Stimulated activated CD8-positive, alpha-beta memory T cell treated with anti-CD3 and anti-CD28 coated beads, Interleukin-7, amount 100 ng/mL, for 4 hours (primary cell): ENCODE measurements at places on chromosomes 6 and 20.

DNA sequence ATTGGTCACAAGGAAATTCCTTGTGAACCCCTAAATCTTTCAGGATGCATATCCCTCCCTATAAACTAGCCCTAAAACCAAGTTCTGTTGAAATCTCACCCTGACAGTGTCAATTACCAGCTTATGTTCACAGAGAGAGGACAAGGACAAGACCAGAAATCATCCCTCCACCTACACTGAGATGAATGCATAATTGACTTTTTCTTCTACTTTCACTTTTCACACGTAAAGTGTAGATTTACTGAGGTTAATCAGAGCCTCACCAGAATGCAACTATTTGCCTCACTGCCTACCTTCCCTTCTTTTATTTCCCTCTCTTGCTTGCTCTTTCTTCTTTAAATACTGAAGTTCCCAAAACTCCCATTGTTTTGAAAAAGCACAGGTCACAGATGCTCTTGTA lies 15.3 kb upstream of the NKAIN2 start:
- no peak for DNase-seq

DNA sequence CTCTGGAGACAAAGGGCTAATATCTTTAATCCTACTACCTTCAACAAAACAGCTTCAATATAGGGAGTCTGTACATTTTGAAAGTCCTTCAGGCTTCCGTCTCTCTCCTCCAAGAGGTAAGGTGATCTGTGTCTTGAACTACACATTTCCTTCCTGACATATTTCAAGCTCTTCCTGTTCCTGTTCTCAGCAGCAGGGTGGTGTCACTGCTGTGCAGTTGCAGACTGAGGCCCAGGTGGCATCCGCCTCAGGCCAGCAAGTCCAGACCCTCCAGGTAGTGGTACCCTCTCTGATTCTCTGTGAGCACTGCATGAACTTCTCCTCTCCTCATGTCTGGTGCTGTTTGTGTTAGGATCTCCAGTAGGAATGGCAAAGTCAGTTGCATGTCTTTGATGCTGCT lies 7.8 kb downstream of the NFYA start:
- DNase-seq, result no peak

GRCh38 chr6:4336778-4337442 lies 201.5 kb upstream of the ECI2 start:
- DNase-seq, result no peak

GRCh38 chr6:45326698-45327417 lies 1.3 kb upstream of the RUNX2 start:
- DNase-seq, result no peak

- DNase-seq, result no peak
Measured at GRCh38 chr20:47773371-47773786, 11.9 kb downstream of the SULF2 start.

GRCh38 chr20:53032046-53032445 lies 59.9 kb downstream of the TSHZ2 start:
- no peak for DNase-seq

- DNase-seq, result no peak
Measured at GRCh38 chr20:18284805-18285533, 3.4 kb upstream of the ZNF133 start.

DNA sequence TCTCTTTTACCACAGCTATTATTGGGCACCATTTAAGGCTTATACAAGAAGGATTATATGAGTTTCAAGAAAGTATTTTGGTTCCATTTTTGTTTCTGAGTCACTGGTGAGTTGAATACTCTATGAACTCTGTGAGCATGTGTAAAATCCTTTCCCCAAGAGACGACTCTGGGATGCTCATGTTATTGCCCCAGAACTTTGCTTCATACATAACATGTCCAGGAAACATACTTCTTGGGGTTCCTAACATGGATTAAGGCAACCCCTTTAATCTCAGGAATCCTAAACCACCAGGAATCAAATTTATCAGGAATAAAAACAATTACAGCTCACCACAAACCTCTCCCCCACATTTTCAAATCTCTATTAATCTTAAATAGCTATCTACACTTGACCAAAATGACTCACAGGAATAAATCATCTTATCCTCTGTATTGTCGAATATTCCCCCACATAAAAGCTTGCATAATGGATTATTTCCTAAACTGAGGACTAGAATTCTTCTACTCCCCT lies 117.5 kb upstream of the COL21A1 start:
- DNase-seq, result no peak

DNA sequence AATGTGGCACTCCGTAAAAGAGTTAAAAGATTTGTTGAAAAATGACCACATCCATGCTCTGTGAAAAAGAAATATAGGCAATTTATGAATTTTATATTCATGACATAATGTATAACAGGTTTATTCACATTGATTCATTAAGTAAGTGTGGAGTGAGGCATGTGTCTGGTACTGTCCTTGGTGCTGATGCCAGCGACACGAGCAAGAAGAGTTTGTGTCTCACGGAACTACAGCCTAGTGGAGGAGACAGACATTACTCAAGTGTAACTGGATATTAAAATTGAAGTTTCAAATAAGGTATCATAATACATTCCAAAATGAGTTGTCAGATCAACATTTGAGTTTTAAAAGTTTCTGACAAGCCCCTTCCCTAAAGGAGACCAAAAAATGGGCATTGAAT lies 158.2 kb upstream of the PRND start:
- DNase-seq, result no peak

DNA sequence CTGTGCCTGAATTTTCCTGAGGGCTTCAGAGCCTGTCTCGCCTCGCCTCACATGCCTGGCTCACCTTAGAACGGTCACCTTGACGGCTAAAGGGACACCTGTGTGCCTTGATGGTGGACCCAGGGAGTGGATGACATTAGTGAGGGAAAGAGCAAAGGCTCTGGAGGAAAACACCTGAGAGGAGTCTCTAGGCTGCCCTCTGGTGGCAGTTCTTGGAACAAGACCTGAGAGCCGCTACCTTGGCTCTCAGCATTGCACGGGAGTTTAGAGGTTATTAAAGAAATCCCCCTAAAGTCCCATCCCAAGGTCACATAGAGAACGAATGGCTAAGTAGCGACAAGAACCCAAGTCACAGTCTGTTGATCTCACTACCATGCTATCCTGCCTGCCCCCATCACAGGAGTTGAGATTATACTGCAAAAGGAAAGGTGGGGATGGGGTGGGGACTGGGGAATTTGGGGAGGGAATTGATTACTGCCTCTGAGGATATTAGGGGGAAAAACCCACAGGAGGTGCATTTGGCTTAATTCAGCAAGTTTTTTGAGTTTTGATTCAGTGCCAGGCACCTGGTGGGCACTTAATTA lies 7.9 kb upstream of the CDSN start:
- DNase-seq, result peak; percentile 30

DNA sequence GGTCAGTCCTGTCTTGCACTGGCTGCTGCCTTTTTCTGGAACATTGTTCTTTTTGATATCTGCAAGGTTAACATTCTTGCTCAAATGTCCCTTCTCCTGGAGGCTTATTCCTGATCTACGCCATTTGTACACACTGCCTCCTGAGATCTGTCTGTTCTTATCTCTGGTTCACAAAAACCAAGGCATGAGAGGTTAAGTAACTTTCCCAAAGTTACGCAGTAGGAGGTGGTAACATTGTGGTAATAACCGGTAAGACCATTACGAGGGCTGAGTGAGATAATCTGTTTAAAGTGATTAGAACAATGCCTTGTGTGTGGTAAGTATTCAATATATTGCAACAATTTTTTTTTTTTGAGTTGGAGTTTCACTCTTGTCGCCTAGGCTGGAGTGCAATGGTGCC lies 132.1 kb downstream of the FNDC1 start:
- DNase-seq, result no peak

DNA sequence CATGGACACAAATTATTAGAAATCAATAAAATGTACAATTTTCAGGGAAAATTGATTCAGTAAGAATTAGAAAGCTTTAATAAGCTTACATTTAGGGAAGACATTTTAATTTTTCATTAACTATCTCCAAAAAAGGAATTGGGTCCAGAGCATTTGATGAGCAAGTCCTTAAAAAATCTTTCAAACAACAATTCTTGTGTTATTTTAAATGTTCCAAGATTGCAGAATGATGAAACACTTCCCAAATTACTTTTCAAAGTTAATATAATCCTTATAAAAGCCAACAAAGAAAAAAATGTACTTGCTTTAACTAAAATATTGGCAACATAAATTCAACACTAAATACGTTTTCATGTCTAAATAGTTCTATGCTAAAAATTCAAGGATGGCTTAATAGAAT lies 102.0 kb downstream of the ADAT2 start:
- DNase-seq, result no peak

- no peak for DNase-seq
Measured at GRCh38 chr6:149218471-149218870, 99.0 kb upstream of the TAB2 start.

GRCh38 chr6:80234401-80234800 lies 127.9 kb downstream of the BCKDHB start:
- DNase-seq, result no peak

DNA sequence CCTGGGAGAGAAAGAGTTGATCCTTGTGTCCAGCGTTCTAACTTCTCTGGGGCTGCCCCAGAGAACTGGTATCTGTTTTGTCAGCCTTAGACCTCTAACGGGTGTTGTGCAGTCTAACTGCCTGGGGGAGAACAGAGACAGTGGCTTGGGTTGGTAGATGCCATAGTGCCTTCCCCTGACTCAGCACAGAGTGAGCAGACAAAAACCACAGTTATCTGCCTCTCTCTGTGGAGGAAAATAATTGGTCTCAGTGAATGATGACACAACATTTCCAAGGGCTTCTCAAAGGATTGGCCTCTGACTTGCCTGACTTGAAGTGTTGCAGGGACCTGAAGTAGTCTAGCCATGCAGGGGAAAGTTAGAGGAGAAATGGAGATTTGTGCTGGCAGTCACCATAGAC lies 226.2 kb upstream of the MAN1A1 start:
- no peak for DNase-seq

GRCh38 chr6:27755768-27756167 lies 156.4 kb downstream of the OR2B2 start:
- no peak for DNase-seq

GRCh38 chr6:56890683-56891429 lies 64.1 kb upstream of the BEND6 start:
- DNase-seq, result no peak

GRCh38 chr6:151847064-151847463 lies 39.6 kb downstream of the ESR1 start:
- DNase-seq, result no peak

GRCh38 chr6:31768363-31769257 lies 6.2 kb downstream of the SAPCD1 start:
- DNase-seq, result no peak

DNA sequence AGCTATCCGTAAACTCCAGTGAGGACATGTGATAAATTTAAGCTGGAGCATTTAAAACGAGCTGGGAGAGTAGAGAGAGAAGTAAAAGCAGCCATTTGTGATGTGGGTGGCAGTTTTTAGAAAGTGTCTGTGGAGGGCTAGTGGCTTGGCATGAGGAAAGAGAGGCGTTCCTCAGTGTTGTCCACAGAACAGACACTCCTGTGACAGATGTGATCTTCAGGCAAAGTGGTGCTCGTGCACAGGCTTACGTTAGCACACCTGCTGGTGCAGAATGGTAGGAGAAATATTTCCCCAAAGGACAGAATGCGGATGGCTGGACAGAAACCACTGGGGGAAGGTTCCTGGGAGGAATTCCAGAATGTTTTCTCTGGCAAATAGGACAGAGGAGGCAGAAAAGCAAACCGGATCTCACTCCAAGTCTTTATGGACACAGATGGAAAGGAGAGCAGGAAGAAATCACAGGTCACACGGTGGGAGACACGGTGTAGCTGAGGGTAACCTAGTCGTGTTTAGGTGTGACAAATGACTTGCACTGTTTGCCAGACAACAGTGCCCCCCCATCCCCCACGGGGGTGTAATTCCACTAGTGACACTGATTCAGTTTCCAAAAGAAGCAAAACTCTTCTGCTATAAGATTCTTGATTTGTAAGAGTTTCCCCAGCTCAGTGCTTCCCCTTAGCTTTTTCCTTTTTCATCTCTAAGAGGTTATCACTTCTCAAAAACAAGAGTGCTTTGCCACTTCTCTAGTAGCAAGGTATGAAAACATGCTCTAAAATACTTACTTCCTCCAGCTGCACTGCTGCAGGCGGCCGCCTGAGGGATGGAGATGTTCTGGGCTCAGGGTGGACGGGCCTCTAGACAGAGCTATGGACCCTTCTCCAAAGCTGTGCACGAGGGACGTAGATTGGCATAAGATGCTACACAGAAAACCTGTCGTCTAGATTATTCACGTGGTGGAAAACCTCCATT lies 293.2 kb downstream of the QKI start:
- no peak for DNase-seq

- DNase-seq, result no peak
Measured at GRCh38 chr6:3031857-3032640, 32.4 kb downstream of the NQO2 start.

DNA sequence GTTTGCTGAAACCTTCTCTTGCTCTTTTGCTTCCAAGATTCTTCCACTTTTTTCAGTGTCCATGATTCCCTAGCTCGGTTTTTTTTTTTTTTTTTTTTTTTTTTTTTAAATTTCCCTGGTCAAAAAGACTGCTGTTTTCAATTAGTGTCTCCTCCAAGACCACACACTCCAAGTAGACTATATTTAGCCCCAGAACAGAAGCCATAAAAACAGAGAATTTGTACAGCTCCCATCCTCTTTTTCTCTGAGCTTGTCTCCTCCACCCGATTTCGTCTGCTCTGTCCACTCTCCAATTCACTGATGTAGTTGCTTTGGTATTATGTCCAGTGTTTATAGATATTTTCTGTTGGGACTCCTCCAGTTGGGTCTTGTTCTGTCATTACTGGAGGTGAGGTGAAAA lies 37.6 kb downstream of the RSPH3 start:
- DNase-seq, result no peak

- DNase-seq, result no peak
Measured at GRCh38 chr6:2748183-2748582, 2.5 kb downstream of the MYLK4 start.

DNA sequence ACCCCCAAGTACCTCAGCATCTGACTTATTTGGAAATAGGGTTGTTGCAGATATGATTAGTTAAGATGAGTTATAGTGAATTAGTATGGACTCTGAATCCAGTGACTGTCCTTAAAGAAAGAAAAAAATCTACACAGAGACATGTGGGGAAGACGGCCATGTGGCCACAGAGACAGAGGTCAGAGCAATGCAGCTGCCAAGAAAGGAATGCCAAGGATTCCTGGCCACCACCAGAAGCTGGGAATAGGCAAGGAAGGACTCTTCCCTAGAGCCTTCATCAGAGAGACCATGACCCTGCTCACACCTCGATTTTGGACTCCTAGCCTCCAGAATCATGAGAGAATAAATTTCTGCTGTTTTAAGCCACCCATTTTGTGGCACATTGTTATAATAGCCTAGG lies 81.8 kb downstream of the FYN start:
- no peak for DNase-seq

DNA sequence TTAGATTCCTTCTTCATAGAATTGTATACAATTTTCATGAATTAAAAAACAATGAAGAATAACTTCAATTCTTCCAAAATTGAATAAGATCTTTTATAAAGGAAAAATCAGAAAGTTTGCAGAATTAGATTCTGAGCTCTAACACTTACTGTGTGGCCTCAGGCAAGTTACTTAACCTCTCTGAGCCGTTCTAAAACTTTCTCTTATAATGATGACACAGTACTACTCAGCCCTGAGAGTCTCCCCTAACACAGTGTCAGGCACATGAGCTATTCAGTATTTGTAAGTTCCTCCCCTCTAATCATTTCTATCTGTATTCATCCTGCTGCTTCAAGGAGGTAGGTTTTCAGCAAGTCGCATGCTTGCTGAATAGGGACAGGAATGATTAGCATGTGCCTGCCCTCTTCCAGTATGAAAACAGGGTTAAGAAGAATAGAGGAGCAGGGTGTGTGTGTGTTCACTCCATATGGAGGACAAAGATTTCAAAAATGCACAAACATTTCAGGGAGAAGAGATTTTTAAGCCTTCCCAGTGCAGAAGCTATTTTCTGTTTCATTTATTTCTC lies 11.4 kb downstream of the ID4 start:
- no peak for DNase-seq

GRCh38 chr20:5171790-5172164 lies 45.0 kb downstream of the CDS2 start:
- no peak for DNase-seq
